ENCODE measurements at places on chromosomes 3 and 15.

DNA sequence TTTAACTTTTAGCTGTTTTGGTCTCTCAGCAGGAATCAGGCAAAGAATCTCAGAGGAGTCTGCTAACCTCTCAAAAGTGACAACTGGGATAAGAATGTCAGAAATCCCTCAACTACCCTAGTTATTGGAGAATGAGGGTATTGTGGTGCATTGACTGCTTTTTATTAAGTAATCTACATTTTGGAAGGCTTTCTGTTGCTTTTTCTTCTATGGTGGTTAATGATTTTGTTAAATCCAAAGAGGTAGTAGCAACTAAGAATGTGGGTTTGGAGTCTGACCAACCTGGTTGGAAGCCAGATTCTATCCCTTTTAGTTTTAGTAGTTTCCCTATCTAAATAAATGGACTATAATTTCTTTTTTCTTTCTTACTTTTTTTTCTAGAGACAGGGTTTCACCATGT, 94.7 kb upstream of the RNF7 start:
- no peak for DNase-seq

- no peak for DNase-seq
These were observed 737.9 kb upstream of the BCHE start for GRCh38 chr3:166575161-166575560.

GRCh38 chr15:23897531-23897930, 210.4 kb upstream of the NDN start:
- no peak for DNase-seq

DNA sequence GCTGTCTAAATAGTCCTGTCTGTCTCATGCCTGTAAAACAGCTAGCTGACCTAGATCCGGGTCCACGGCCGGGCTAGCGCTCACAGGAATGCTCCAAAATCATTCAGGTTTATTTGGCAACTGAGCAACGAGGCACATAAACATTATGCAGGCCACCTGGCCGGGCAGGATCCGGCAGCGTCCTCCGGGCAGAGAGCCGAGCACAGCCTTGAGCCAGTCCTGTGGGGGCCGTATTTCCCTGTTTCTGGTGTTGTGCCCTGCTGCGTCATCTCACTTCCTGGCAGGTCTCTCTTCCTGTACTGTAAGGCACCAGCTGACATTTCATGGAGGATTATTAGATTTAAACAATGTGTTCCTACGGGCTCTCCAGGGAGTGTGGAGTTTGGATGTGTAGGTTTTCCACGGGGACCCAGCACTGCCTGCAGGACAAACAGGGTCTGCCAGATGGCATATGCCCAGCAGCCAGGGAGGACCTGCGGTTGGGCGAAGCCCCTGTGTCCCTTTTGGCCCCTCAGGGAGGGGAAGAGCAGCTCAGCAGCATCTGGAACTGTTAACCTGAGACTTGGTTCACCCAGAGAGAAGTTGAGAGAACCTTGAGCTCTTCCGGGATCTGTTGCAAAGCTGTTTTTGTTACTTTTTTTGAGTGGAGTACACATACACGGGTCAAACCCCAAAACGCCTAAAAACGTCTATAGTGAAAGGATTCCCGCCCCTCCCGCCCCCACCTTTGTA, 16.6 kb upstream of the LRRK1 start:
- DNase-seq: peak; percentile 81

DNA sequence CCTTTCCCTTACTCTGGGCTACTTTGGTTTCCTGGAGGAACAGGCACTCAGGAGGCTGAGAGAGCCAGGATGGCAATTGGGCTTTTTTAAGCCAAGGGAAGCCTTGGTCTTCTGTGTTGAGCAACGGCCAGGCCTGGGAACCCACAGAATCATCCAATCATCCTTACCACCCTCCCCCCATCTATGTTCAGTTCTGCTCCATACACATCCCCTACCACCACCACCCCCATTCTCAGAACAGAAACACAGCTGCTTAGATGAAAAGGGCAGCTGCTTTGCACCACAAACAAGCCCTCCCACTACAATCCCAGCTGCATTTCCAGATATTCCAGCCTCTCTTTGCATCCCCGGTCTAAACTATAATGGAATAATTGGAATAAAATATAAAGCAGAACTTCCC, 21.0 kb downstream of the SEMA5B start:
- DNase-seq: no peak

DNA sequence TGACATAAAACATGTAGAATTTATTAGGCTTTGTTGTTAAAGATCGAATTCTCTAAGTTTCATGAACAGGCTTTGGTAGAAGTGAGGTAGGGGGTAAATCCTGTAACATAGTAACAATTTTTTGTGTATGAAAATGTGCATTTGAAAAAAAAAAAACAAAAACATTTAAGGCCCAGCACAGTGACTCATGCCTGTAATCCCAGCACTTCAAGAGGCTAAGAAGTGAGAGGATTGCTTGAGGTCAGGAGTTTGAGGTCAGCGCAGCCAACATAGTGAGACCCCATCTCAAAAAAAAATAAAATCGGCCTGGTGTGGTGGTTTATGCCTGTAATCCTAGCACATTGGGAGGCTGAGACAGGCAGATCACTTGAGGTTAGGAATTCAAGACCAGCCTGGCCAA, 26.8 kb upstream of the PPP4R2 start:
- peak; percentile 68 for DNase-seq

DNA sequence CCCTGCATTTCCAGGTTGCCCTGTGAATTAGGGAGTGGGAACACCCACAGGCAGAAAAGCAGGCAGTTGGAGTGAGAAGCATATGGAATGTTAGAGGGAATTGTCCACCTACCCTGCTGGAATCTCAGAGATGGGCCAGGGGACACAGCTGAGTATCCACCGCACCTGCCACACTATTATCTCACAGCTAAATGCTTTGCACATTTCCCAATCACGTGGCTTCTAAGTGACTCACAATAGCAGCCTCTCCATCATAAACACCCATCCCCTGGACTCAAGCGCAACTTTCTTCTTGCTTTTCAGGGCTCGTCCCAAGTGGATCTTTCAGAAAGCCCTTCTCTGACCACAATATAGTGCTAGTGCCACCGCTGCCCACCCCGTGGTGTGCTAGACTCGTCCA, 389.0 kb upstream of the LMCD1 start:
- no peak for DNase-seq
